ENCODE measurements at places on chromosomes 3 and 15.

DNA sequence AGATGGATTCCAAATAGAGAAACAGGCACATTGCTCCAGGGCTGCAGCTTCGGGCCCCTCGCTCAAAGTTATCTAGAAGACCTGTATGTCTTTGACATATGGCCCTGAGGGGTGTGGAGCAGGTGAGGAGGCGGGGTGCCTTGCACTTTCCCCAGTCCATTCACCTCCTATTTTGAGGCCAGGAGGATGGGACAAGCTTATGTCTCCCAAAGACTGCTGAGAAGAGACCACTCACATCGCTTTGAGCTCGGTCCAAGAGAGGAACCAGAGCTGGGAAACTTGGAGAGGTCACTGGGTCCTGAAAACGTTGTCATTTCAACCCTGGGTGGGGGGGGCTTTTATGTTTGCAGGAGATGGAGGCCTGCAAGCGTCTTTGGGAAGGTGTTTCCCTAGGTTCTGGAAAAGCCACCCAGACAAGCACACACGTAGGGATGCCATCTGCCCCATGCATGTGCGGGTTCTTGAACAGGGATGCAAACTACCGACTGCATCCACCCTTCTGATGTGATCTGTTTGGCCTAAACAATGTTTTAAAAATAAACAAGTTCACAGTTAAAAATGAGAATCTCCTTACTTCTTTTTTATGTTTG lies 33.7 kb upstream of the SYNM start:
- DNase-seq, result no peak

- no peak for DNase-seq
Observed at GRCh38 chr15:86009727-86010126, 69.9 kb upstream of the AGBL1 start.

GRCh38 chr3:24389108-24390090 lies 105.3 kb downstream of the THRB start:
- DNase-seq, result no peak

GRCh38 chr3:186248850-186249249 lies 113.2 kb downstream of the DGKG start:
- DNase-seq, result no peak

DNA sequence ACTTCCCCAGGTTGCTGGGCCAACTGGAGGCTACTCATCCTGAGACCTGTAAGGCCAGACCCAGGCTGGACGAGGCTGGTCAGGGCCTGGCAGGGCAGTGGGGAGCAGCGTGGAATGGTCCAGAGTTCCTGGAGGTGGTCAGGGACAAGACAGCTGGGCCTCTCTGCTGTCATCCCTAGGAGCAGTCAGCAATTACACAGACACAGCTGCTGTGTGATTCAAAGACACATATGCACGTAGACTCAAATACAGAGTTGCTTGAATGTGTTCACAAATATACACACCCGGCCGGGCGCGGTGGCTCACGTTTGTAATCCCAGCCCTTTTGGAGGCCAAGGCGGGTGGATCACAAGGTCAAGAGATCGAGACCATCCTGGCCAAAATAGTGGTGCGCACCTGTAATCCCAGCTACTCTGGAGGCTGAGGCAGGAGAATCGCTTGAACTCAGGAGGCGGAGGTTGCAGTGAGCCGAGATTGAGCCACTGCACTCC lies 1.5 kb upstream of the CD276 start:
- DNase-seq, result no peak

DNA sequence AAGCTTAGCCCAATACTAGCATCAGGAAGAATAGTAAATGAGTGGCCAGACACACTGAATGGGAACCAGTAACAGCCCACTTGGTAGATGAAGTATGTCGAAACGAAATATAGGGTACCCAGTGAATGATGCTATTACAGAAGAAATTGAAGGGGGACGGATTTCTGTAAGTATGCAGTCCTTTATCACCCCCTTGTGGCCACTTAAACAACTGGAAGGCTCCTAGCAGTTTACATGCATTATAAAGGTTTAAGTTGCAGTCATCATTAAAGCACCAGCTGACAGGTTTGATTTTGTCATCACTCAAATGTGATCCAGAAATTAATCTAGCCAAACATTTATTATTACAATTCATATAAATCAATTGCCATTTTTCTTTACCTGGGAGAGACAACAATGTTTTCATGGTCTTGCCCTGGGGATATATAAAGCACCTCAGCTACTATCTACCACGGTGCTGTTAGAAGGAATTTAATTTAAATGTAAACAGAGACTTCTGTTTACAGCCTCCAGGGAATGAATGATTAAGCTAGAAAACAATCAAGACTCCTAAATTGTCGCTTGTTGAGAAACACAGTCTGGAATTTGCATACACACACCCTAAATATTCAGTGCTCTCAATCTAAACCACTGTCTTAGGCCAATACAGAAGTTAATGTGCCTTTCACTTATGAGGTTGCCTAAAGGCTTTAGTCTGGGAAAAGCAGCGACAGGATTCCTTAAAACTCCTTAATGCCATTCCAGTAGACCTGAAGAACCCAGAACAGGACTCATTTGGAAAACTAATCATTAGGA lies 7.8 kb downstream of the EIF1B start:
- DNase-seq, result peak; percentile 75

GRCh38 chr3:132773071-132773619 lies 50.9 kb upstream of the NPHP3 start:
- peak; percentile 19 for DNase-seq

- no peak for DNase-seq
Observed at GRCh38 chr3:171468296-171468906, 8.2 kb upstream of the TNIK start.

Measured in ELR (cell line).